ENCODE measurements at places on chromosomes 5 and 9. TPM values are rescaled to one million over a fixed set of nuclear protein-coding genes. Genes with fewer than 3 reads are reported as not detected.
A peak's percentile ranks its signal among the peaks of the same experiment; 100 is the strongest.

- DNase-seq = peak; percentile 36
These were observed 209.5 kb upstream of the S1PR3 start for GRCh38 chr9:88781628-88782391.

Gene SPINK5
- total RNA-seq = not detected

- DNase-seq = no peak
These were observed 47.0 kb upstream of the F2RL1 start for GRCh38 chr5:76771705-76772405.

DNA sequence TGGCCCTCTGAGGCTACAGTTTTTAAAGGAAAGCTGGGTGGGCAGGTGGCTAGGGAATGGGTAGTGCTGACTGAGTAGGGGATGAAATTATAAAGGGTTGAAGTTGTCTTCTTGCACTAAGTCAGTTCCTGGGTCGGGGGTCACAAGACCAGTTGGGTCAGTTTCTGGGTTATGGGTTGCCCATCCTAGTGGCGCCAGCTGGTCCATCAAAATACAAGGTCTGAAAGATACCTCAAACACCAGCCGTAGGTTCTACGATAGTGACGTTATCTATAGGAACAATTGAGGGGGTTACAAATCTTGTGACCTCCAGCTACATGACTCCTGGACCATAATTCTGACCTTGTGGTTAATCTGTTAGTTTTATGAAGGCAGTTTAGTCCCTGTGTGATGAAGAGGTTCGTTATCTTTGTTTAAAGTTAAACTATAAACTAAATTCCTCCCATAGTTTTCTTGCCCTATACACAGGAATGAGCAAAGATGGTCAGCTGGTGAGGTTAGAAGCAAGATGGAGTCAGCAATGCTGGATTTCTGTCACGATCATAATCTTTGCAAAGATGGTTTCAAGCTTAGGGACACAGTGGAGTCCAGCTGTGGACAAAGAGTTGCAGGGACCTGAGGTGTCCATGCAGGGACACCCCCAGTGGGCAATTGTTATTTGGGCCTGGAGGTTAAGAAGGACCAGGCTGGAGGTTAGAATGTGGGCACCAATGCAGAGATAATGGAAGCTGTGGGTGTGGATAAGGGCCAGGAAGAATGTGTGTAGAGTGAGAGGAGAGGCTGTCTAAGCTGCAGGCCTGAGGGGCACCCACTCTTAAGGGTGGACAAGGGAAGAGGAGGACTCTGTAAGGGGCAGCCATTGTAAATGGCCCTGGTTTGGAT is 14.0 kb upstream of the CREBRF start:
- no peak for DNase-seq

GRCh38 chr5:140635291-140636257 is 2.6 kb upstream of the CD14 start:
- DNase-seq = no peak

DNA sequence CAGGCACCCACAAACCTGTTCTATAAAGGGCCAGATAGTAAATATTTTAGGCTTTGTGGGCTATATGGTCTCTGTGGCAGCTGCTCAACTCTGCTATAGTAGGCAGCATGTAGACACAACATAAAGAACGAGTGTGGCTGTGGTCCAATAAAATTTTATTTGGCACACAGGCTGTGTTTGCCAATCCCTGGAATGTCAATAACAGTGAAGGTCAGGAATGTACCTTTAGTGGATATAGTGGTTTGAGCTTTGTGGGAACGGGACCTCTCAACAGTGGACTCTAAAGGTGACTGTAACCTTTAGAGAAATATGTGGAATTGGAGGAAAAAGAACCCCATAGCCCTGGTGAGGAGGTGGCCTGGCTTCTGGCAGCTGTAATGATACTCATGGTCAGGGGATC is 145.2 kb downstream of the MAST4 start:
- DNase-seq = no peak

DNA sequence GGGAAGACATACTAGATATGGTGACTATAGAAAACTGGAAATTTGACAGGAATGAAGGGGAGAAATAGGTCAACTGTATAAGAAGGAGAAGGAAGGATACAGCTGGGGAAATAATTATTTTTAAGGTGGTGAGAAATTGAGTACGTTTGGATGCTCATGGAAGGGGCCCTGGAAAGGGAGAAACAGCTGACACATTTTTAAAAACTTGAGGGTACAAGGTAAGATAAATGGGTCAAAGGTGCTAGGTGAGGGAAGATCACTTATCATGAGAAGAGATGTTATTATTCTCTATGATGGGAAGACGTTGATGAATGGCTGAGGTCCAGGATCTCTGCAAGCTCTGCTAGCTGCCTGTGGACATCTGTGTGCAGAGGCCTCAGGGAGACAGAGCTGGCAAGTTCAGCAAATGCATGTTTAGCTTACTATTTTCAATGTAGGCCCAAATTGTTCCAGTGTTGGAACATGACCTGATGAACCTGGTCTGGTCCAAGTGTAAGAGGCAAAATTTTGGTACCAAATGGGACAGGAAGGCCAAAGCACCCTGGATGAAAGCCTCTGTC is 181.7 kb downstream of the MTRR start:
- no peak for DNase-seq

DNA sequence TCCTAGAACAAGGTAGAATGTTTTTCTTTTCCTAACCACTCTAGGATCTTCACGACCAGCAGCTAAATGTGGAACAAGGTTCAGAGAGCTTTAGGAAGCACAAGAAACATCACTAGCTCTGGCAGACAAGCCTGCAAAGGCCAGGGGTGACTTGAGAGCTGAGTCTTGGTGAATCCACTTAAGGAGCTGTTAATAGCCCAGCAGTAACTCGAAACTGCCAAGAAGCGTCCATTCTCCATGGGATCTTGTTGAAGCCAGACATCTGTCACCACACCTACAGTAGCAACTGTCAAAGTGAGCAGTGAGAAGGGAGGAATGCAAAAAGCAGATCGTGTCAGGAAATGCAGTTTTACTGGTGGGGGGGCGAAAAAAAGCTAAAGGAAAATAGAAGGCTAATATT is 87.2 kb downstream of the ATPSCKMT start:
- no peak for DNase-seq

GRCh38 chr5:130099008-130099407 is 194.7 kb downstream of the CHSY3 start:
- no peak for DNase-seq

- no peak for DNase-seq
These were observed 69.0 kb downstream of the WNK2 start for GRCh38 chr9:93252781-93253530.

Gene HRH2
- 6.9 TPM for total RNA-seq

DNA sequence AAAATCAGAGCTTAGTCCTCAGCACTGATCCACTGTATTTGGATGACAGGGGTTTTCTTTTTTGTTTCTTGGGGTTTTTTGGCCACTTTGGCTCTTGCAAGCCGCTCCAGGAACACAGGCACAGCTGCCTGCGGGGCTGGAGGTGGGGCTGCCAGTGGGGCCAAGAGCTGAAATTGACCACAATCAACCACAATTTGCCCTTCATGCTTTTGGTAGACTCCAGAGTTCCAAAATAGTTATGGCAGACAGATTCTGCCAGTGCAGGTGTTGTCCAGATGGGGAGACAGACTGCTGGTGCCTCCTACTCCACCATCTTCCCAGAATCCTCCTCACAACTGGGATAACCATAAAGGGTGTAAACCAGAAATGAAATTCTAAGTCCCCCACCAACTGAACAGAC is 36.5 kb downstream of the PLEKHG4B start:
- DNase-seq = no peak
